ENCODE measurements at places on chromosomes 13 and 19.

DNA sequence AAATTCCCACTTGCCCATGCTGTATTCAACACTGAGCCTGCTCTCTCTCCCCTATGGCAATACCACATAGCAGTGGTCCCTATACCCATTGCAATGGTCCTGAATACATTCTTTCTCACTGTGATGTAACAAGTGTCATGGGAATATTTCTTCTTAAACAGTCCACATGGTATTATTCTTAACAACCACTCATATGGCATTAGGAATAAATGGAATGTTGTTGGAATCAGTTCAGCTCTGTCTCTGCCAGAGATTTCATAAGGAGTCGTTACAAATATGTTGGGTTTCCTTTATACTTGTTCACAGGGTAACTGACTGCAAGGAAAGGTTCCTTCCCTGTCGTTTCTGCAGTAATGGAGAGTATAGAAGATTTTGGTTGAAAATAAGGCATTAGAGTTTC lies 128.3 kb upstream of the SPATA13 start:
- no peak for DNase-seq

DNA sequence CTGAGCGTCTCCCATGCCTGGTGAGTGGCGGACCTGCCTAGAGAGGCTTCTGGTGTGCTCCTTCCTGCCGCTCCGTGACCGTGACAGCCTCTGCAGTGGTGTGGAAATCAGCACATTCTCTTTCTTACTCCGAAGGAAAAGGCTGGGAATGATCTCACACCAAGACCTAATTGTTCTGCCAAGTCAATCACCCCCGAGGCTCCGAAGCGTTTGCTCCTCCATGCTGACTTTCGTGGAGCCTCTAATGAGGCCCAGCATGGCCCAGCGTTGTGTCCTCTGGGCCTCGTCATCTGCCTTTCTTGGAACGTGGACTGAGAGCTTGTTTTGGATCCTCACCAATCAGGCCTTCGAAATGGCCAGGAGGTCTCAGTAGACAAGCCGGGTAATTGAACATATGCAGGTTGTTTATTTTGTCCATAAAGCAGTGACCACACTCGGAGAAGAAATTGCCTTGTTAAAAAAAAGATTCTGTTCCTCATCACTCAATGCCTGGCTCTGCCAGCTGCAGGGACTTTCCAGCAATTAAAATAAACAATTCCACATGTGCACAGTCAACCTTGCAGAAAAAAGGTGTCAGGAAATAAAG lies 107.1 kb downstream of the UBL3 start:
- DNase-seq = no peak

DNA sequence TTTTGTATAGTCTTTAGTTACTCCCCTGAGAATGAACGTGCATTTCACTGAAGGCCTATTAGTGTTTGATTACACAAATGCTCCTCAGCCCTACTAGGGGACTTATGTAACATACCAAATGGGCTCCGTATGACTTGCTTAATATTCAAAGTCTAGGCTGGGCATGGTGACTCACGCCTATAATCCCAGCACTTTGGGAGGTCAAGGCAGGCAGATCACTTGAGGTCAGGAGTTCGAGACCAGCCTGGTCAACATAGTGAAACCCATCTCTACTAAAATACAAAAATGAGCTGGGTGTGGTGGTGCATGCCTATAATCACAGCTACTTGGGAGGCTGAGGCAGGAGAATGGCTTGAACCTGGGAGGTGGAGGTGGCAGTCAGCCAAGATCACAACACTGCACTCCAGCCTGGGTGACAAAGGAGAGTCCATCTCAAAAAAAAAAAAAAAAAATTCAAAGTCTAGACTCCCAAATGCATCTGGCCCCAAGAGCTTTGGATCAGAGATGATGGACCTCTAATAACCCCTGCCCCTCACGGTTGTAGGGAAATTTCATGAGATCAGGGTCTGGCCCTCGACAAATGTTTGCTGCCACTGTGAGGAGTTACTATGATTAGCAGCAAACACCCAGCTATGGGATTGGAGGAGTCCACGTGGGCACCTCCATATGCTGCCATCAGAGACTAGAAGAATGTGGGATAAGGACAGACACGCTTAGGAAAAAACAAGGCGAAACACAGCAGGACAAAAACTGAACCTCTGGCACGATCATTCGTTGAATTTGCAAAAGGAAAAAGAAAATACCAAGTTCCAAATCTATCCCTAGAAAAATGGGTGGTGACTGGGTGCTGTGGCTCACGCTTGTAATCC lies 4.6 kb downstream of the FBXO17 start:
- no peak for DNase-seq

DNA sequence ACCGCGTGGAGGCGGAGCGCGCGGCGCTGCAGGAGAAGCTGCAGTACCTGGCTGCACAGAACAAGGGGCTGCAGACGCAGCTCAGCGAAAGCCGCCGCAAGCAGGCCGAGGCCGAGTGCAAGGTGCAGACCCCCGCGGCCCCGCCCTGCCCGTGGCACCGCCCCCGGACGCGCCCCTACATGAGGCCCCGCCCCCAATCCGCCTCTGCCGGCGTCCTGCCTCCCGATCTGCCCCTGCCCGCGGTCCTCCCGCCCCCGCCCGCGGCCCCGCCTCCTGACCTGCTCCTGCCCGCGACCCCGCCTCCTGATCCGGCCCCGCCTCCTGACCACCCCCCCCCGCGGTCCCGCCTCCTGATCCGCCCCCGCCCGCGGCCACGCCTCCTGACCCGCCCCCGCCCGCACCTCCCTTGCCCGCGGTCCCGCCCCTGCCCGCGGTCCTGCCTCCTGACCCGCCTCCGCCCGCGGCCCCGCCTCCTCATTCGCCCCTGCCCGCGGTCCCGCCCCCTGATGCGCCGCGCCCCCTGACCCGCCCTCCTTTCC lies 11.7 kb downstream of the PRR36 start:
- DNase-seq = no peak

- DNase-seq = no peak
Observed at GRCh38 chr19:53892981-53893325, 11.0 kb downstream of the PRKCG start.
